GM23248 (cell line): ENCODE measurements at places on chromosomes 16 and 17. TPM values are rescaled to one million over a fixed set of nuclear protein-coding genes. Genes with fewer than 3 reads are reported as not detected.

Gene MLX
- 29.3 and 30.8 TPM in 2 replicates for total RNA-seq

Gene IGF2BP1
- 4.3 and 5.7 TPM in 2 replicates for total RNA-seq

Gene GNGT2
- not detected in 2 replicates for total RNA-seq

Gene TAT
- total RNA-seq, result not detected in 2 replicates

Gene GJC1
- total RNA-seq, result 18.4 and 19.1 TPM in 2 replicates

Gene MRPS23
- total RNA-seq, result 24.8 and 33.4 TPM in 2 replicates

DNA sequence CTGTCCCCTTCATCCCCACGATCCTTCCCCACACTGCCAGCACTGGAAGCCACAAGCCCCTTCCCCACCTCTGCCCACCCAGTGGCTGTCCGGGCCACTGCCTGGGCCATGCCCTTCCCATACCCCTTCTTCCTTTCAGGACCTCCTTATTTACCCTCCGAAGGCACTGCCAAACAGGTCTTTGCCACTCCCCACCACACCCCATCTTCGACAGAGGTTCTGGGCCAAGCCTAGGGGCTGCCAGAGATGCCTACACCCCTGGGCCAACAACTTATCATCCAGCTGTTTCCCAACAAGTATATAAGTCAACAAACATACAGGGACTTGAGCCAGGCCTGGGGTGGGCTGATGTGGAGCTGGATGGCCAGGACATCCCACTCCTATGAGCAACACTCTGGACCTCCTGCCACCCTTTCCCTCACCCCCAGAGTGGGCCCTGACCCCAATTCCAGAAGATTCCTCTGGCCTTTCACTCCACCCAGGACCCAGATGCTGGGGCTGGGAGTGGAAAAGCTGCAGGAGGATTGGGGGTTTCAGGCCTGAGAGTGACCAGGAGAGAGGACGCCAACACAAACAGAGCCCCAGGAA lies 1.5 kb upstream of the PPP1R1B start:
- no peak for DNase-seq

DNA sequence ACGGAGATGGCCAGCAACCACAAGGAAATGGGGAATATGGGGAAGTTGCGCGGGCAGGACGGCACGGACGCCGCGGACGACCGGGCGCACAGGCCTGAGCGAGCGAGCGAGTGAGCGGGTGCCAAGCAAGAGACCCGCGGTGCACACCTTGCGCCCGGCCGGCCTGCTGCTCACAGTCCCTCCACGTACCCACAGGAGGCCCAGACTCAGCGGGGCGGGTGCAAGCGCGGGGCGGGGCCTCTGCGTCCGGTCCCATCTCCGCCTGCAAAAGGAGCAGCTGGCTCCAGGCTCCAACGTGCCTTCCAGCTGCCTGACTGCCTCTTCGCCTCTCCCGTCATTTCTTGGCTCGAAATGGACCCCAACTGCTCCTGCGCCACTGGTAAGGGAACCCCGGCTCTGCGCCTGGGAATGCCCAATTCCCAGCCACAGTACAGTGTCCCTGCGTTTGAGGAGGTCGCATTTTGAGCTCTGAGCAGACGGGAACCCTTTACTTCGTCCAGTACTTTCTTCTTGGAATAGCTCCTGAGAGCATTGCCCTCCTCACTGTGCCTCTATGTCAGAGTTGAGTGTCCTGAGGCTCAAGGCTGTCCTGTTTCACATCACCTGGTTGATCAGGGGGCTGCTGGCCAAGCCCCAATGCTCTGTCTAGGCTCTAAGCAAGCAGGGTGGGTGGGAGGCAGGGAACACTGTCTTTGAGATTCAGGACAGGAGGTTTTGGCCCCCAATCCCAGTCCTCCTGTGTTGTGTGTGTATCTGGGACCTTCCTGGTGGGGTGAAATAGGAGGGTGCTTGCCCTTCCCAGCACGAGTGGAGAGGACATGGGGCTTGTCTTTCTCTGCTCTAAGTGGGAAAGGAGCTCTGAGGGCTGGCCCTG lies 8.1 kb upstream of the MT1E start:
- DNase-seq, result peak; percentile 88

DNA sequence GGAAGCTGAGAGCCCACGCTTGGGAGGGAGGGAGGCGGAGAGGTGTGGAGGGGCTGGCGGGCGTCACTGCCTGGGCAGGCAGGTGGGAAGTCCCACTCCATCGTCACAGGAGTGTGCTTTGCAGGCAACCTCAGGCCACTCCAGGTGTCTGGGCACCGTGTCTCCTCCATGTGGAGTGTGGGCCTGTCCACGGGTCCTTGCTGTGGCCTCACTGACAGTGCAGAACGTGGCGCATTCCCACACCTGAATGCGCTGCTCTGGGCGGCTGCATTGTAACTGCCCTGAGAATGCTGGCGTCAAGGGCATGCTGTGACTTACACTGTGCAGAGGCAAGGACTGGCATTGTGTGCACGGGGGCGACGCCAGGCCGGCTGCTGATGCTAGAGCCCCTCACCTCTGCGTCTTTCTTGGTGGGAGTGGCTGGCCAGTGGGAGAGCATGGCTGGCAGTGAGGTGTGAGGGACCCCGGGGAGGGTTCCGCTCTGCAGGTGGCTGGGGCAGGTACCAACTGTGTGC lies 66.4 kb downstream of the BANP start:
- DNase-seq, result no peak

DNA sequence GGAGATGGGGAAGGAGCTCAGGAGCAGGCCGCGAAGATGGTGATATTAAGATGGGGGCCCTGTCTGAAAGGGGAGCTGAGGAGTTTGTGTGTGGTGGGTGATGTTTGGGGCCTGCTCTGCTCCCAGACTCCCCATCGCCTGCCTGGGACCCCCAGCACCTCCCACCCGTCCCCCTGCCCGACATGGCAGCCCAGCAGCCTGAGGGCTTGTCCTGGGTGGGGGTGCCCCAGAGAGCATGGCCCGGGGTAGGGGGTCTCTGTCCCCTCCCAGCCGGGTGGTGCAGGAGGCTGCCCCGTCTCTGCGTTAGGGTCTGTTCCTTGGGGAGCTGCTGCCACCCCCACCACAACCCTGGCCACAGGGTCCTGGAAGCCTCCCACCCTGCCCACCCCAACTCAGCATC lies 5.2 kb downstream of the CDH15 start:
- no peak for DNase-seq

DNA sequence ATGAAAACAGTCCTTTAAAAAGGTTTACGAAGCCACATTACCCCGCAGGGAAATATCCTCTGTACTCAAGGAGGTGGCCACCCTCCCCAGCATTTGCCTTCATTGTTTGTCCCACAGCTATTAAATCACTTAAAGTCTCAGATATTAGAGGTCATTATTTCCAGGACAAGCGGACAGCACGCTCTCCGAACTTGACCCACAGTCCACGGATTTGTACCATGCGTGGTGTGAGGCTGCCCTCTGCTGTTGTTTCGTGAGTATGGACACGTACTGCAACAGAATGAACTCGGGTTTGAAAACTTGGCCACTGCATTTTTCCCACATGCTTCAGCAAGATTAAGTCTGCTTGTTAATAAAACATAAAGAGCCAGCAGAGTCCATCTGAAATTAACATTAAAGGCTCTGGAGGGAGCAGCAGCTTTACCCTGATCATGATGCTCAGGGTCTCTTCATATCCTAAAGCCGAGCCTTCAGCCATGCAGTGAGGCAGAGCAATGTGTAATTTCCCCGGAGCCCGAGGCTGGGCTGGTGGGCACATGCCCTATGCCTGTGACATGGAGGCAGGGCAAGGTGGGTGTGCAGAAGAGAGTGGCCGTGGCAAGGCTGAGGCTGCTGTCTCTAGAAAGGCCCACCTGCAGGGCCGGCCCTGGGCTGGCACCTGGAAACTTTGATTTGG lies 19.7 kb downstream of the MEAK7 start:
- peak; percentile 62 for DNase-seq

DNA sequence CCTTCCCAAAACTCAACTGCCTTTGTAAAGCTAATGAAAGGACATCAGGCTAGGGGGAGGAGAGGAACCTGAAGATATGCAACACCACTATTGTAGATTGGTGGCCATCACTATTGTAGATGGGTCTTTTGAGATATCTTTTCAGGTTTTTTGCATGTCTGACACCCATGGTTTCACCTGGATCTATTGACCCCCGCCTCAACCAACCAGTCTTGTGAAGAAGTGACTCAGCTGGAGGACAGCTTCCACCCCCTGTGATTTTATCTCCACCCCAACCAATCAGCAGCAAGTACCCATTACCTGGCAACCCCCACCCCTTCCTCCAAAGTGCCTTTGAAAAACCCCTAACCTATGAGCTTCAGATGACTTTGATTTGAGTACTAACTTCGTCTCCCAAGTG lies 382.6 kb upstream of the GOT2 start:
- no peak for DNase-seq

DNA sequence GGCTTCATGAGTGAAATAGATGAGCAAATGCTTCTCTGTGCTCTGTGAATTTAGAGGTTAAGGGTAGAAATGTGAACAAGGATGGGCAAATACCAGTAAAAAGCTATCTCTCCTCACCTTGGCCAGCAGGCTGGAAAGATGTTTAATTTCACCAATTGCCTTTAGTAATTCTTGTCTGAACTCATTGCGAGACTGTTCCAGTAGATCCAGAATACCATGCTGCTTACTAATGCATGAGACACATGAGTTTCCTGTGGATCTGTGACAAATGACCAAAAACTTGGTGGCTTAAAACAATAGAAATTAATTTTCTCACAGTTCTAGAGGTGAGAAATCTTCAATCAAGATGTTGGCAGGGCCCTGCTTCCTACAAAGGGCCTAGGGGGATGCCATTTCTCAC lies 9.3 kb upstream of the ZNF624 start:
- DNase-seq, result peak; percentile 47

GRCh38 chr17:9402590-9403199 lies 172.9 kb downstream of the STX8 start:
- DNase-seq, result peak; percentile 48

GRCh38 chr17:796609-797008 lies 14.5 kb downstream of the MRM3 start:
- no peak for DNase-seq

DNA sequence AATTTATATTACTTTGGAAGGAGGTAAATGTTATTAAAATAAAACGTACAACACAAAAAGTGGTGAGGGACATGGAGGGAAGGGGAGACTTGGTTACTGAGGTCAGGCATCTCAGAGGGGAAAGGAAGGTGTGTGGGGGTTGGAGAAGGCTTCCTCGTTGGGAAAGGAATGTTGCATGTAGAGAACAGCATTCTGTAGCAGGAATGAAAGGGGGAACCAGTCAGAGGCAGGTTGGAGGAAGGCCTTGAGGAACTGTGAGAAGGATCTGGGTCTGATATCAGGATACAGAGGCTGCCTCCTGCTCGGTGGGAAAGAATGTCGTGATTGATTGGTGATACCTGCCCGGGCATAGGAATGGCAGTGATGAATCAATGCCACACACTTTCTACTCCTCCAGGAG lies 103.3 kb upstream of the ZFHX3 start:
- DNase-seq, result no peak

DNA sequence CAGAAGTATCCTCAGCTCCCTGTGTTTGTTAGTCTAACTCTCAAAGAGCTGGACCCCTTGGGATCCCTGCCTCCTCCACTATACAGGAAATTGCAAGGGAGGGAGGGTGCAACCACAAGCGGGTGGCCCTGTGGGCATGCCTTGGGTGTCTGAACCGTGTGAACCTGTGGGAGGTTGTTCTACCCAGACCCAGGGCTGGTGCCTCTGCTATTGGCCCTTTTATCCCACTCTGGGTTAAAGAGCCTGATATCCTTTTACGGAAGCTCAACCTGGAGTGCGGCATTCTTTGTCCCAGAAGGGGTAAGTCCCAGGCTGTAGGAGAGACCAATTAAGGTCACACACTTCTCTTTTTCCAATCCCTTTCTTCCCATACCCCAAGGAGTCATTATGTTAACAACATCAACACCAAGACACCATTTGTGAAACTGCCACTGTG lies 53.4 kb downstream of the ARSG start:
- no peak for DNase-seq

DNA sequence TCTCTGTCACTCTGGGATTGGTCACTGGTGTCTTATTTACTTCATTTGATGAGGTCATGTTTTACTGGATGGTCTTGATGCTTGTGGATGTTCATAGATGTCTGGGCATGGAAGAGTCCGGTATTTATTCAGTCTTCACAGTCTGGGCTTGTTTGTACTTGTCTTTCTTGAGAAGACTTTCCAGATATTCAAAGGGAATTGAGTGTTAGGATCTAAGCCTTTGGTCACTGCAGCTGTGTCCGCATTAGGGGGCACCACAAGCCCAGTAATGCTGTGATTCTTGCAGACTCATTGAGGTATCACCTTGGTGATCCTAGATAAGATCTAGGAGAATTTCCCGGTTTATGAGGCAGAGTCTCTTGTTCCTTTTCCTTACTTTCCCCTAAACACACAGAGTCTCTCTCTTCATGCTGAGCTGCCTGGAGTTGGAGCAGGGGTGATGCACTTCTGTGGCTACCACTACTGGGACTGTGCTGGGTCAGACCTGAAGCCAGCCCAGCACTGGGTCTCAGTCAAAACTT lies 214.7 kb downstream of the SPECC1 start:
- no peak for DNase-seq

GRCh38 chr17:364308-364707 lies 11.7 kb upstream of the RPH3AL start:
- no peak for DNase-seq

DNA sequence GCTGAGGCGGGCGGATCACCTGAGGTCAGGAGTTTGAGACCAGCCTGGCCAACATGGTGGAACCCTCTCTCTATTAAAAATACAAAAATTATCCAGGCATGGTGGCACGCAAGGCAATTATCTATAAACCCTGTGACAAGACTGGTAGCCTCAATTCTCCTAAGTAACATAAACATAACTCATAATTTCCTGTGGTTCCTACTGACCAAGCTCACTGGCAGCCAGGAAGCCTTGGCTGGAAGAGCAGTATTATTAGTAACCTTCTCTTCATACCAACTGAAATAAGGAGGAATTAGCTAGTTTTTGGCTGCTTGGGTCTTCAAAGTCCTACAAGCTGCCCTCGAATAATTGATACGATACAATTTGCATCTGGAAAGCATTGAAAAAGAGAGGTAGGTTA lies 31.6 kb upstream of the LRRC37A3 start:
- DNase-seq, result peak; percentile 23

- peak; percentile 62 for DNase-seq
These were observed 521 bp upstream of the G6PC3 start for GRCh38 chr17:44069974-44070454.

GRCh38 chr16:13793841-13794409 lies 126.0 kb upstream of the ERCC4 start:
- DNase-seq, result no peak
